ENCODE measurements at places on chromosomes 5 and 9.

DNA sequence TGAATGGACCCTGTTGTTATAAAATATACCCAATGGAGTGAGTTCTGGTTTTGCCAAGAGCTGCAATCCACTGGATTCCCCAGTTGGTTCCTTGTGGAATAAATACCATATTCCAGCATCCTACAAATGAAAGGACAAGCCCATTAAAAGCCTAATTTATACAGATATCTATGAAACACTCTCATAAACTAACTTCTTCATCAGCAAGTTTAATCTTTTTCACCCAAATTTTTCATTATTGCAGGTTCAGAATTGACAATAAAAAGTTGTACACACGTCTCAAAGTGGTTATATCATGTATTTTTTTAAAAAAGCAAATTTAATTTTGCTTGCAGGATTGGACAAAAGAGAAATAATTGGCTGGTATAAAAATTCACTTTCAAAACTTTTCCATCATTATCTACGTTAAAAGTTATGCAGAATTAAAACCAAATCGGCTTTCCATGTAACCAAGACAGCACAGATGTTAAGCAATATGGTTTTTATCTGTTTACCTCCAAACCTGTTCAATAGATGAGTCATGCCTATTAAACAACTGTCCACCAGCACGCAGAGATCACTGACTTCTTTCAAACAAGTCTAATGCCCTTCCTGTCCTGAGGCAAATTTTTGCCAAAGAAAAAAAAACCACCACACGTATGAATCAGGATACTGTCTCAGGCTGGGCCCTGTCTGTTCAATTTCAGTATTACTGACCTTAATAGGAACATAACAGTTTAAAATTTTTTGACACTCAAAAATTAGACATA lies 42.5 kb downstream of the CEMIP2 start:
- DNase-seq: no peak

- DNase-seq: no peak
Observed at GRCh38 chr9:2478421-2478820, 143.2 kb upstream of the VLDLR start.

DNA sequence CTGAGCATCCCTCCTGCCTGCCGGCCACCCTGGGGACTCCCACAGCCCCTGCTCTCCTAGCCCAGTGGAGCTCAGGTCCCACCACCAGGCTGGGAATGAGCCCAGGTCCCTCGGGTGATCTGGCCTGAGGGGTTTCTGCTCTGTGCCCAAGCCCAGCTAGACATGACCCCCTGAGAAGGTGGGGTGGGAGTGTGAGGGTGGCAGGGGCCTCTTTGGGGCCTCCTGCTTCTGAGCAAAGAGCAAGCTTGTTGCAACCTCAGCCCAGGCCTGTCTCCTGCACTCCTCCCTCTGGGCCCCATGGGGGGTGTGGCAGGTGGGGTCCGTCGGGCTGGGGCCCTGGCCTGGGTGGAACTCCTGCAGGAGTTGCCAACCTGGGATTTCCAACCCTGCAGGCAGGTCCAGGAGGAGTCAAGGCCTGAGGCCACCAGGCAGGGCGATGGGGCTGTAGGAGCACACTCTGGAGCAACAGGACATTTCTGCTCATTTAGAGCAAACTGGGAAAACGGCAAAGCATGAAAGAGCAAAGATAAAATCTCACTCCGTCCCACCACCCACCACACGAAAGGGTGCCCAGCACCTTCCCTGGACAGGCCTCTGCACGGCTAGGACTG lies 11.4 kb upstream of the NRARP start:
- DNase-seq: no peak

GRCh38 chr9:114470121-114470520 lies 35.2 kb downstream of the WHRN start:
- DNase-seq: no peak

GRCh38 chr9:31089549-31090221 lies 1294.8 kb upstream of the ACO1 start:
- DNase-seq: no peak
